ENCODE measurements at places on chromosomes 7 and 10.
A peak's percentile ranks its signal among the peaks of the same experiment; 100 is the strongest.

- no peak for DNase-seq
Observed at GRCh38 chr7:132353936-132354335, 222.3 kb downstream of the PLXNA4 start.

GRCh38 chr10:114723991-114724715 lies 66.1 kb upstream of the ABLIM1 start:
- no peak for DNase-seq

DNA sequence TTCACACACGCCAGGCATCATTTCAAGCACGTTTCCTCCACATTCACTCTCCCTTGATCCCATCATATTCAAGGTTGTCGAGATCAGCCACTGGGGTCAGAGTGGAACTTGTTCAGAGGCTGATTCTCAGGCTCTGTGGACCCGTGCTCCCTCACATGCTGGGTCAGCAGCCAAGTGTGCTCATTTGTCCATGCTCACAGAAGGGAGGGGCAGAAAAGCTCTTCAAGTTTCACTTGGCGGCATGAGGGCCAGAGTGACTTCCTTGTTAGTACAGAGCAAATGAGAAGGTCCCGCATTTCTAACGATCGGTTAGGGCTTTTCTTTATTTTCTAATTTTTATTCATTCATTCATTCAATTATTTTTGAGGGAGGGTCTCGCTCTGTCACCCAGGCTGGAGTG lies 82.2 kb downstream of the EBLN1 start:
- no peak for DNase-seq

GRCh38 chr10:97816609-97817008 lies 33.0 kb upstream of the GOLGA7B start:
- DNase-seq = no peak

DNA sequence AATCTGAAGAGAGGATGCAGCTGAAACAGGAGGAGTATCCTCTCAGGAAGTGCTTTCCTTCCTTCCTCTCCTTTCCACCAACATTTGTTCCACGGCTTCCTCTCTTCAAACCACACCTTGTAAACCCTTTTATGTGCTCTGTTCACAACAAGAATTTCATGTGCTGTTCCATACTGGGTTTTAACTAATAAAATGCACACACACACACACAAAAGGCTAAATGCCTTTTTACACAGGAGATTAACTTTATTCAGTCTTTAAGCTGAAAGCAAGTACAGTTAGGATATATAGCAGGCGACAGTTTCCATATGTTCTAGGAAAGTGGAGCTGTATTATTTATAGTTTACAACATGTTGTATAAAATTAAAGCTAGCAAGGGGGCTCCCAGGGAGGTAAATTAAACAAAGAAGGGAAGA lies 106.7 kb downstream of the REEP3 start:
- DNase-seq = peak; percentile 64

DNA sequence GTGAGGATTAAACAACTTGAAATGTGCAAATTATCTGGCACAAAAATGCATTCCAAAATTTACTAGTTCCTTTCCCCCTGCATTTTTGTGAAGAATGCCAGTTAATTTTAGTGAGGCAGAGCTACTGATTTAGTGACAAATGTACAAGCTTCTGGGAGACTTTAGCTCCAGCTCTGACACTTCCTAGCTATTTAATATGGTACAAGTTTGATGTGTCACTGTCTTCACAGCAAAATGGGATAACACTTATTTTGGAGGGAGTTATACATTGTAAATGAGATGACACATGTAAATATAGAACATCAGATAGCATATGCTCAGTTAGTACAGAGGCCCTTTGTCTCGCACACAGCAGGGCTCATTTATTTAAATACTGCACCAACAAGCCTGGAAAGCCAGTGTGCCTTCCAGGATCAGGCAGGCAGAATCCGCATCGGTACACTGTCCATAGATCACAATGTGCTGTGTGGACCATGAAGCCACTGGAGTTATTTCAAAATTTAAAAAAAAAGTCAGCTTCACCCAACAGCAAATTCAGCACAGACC lies 48.7 kb downstream of the ELMO1 start:
- no peak for DNase-seq

DNA sequence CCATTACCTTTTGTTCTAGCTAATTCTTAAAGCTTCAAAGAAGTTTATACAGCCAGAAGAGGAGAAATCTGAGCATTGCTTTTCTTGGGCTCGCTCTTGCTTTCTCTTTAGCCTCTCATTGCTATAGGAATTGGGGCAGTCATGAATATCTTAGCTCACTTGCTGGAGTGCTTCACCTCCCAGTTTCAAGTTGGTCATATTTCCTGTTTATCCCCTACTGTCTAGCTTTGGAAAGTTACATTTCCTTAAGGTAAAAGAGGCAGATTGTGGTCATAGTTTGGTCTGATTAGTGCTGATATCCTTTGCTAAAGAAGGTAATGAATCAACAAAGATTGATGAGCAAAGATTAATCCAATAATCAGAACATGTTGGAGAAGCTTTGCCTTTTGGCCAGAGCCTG lies 77.7 kb upstream of the GLI3 start:
- DNase-seq = no peak

GRCh38 chr7:39100270-39100669 lies 122.6 kb downstream of the POU6F2 start:
- no peak for DNase-seq

GRCh38 chr7:91292506-91292905 lies 28.3 kb downstream of the FZD1 start:
- DNase-seq = no peak

DNA sequence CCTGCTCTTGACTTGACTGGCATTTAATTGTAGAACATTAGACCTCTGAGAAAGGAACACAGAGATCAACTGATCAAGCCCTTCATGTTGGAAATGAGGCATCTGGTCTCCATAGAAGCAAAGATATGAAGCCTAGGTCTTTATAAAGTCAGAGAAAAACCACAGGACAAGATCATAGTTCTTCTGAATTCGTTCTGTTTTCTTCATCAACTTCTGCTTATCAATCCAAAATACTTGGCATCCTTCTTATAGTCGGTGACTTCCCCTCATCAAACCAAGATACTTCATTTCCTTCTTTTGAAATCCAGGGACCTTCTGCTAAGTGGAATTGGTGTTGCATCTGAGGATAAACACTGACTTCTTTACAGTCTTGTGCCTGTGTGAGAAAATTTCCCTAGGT lies 77.1 kb upstream of the PRKCQ start:
- DNase-seq = no peak

- no peak for DNase-seq
Observed at GRCh38 chr7:1902231-1902855, 232.3 kb downstream of the ELFN1 start.

DNA sequence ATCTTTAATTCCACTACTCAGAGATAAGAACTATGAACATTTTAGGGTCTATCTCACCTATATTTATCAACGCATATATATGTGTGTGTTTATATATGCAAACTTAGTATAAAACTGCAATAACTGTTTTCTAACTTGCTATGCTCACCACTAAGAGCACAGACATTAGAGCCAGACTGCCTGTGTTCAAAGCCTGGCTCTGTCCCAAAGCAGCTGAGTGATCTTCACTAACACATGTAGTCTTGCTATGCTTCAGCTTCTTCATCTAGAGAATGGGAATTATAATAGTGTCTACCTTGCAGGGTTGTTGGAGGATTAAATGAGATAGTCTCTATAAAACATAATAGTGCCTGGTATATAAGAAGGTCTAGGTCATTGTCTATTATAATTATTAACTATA lies 165.5 kb downstream of the MAGI2 start:
- no peak for DNase-seq

GRCh38 chr10:50522908-50523307 lies 100.8 kb downstream of the SGMS1 start:
- no peak for DNase-seq

GRCh38 chr7:140972876-140973829 lies 41.6 kb downstream of the MRPS33 start:
- peak; percentile 19 for DNase-seq

- no peak for DNase-seq
Observed at GRCh38 chr7:2203766-2204300, 28.9 kb downstream of the MAD1L1 start.

- no peak for DNase-seq
Observed at GRCh38 chr10:100519311-100520051, at the start of gene SEC31B. Gene SEC31B (minus strand): TSS chr10:100519861. CDS start chr10:100516952, 2,909 bp downstream.

- no peak for DNase-seq
Observed at GRCh38 chr10:124146483-124146882, 53.1 kb upstream of the CHST15 start.

DNA sequence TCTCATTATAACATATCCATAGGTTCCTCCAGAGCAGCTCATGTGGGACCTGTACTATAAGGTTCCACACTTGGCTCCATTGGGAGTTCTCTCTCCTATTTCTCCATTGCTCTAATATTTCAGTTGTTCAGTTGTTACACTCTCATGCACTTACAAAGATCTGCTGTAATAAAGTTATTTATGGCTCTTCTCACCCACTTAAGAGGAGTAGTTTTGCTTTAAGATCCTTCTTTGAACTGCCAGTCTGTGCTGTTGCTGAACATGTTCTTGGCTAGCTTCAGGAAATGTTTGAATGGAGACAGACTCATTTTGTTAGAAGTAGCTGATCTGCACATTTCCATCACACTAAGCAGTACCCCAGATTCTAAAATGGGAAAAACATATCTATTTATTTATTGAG lies 250.1 kb downstream of the CDK14 start:
- no peak for DNase-seq

DNA sequence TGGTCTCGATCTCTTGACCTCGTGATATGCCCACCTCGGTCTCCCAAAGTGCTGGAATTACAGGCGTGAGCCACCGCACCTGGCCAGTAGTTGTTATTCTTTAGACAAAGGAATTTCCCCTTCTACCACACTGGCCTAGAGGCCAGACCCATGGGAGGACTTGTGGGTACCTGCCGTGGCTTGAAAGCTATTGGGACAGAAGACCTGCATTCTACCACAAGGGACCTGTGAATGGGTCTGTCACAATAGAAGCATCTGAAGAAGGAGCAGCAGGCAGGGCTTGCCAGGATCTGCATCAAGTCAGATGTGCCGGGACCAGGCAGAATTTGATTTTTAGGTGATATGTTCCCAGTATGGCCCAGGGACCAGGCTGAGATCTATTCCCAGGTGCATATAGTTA lies 356.9 kb downstream of the FGFR2 start:
- no peak for DNase-seq

DNA sequence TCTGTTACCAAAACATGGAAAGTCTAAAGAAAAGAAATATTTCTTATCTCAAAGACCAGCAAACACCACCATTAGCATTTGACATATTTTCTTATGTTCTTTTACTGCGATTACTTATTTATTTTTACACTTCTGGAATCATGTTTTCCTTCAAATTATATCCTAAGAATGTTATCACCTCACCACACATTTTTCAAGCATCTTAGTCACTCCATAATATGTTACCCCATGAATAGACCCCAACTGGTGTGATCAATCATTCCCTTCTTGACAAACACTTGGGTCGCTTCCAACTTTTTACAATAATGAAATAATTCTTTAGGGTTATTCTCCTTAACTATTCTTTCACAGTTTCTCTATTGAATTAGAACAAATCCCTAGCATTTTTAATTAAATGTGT lies 67.4 kb downstream of the AMPH start:
- no peak for DNase-seq

- DNase-seq = no peak
Observed at GRCh38 chr7:29296421-29296820, 101.8 kb downstream of the CHN2 start.

DNA sequence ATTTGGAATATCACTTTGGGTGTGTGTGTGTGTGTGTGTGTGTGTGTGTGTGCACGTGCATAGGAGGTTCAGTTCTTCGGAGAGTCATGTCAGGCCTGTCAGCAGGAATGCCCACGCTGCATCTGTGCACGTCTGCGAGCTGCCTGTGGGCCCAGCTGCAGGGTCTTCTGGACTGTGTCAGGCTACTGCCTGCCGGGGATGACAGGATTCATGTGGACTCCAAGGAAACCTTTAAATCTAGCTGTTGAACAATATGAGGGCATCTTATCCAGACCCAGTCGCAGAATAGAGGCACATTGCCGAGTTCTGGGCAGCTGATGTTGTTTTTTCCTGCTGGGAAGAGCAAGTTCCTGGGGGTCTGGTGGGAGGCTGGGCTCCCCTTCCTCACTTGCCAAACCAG lies 19.0 kb downstream of the AQP1 start:
- DNase-seq = no peak

DNA sequence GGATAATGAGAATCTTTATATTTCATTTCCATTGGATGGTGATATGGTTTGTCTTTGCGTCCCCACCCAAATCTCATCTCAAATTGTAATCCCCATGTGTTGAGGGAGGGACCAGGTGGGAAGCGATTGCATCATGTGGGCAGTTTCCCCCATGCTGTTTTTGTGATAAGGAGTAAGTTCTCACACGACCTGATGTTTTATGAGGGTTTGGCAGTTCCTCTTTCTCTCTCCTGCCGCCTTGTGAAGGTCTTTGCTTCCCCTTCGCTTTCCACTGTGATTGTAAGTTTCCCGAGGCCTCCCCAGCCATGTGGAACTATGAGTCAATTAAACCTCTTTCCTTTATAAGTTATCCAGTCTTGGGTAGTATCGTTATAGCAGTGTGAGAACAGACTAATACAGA lies 59.4 kb downstream of the MTPN start:
- peak; percentile 93 for DNase-seq

DNA sequence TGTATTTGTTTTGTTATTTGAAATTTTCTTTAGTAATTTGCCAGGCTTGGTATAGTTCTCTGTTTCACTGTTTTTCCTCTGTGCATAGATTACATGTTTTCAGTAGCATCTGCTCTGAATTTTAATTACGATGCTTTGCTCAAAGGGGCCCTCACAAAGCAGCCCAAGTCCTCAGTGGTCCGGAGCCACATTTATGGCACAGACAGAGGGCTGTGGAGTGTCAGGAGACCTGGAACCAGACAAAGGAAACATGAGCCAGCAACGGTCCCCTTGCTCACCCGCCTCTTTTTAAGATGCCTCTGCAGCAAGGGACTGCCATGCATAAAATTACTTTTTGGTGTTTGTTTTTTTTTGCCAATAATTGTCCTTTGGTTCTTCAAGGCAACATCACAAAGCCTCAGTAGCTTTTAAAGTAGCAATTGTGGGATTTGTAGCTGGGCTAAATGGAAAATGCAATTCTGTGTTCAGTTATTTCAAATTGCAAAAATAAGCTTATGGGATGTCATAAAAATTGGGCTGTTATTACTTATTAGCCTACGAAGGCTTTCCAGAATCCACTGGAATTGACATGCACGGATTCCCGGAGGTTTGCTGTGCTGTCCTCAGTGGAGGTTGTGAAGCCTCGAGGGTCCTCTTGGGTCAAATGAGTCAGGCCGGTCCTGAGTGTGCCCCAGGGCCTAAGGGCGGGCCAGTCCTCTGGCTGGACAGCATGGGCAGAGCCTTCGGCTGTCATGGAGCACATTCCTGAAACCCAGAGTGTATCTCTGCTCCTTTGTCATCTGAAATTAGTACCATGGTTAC lies 422.8 kb downstream of the GLRX3 start:
- DNase-seq = no peak

GRCh38 chr7:131131746-131132431 lies 195.8 kb upstream of the MKLN1 start:
- no peak for DNase-seq

All from GF-D8 (cell line).